ENCODE measurements at places on chromosomes 6 and 20. TPM values are rescaled to one million over a fixed set of nuclear protein-coding genes. Genes with fewer than 3 reads are reported as not detected.

HLA-F gene
- total RNA-seq: 76.2 TPM

LKAAEAR1 gene
- 0.51 TPM for total RNA-seq

- H3K27me3 ChIP-seq: no peaks in the 10 kb centered on the region
- H3K36me3 ChIP-seq: no peaks in the 10 kb centered on the region
- no peak for DNase-seq
- no peak overlapping the region for H3K4me3 ChIP-seq
- H3K27ac ChIP-seq: no peak overlapping the region
Measured at GRCh38 chr6:47521961-47522360, 44.4 kb downstream of the CD2AP start.

- no peak overlapping the region for H3K27ac ChIP-seq
- DNase-seq: no peak
- no peaks in the 10 kb centered on the region for H3K27me3 ChIP-seq
- H3K4me3 ChIP-seq: no peak overlapping the region
- peaks cover 38% of the 10 kb centered on the region for H3K4me1 ChIP-seq
Measured at GRCh38 chr6:21998582-21998981, 298.3 kb downstream of the PRL start.

- no peak overlapping the region for H3K4me3 ChIP-seq
- no peaks in the 10 kb centered on the region for H3K27me3 ChIP-seq
- peaks cover 9% of the 10 kb centered on the region for H3K4me1 ChIP-seq
- peak; percentile 25 for DNase-seq
- H3K36me3 ChIP-seq: no peaks in the 10 kb centered on the region
Measured at GRCh38 chr6:138555421-138555988, 56.2 kb upstream of the NHSL1 start.

SLC13A3 gene
- total RNA-seq: 2.1 TPM

DNA sequence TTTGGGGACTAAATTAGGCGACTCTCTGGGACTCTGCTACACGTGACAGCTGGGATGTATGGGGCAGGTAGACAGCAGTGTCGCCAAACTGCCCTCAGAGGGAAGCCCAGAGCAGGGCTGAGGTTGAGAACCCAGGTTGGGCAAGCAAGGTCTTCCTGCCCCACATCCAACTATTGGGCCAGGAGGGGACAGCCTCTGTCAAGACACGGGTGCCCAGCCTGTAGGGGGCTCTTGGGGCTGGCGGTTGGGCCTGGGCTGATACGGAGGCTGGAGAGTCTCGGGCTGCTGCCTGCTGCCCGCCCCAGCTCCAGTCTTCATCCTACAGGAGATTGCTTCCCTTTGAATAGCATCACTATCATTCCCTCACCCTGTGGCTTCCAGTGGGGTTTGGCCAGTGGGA is 33.3 kb downstream of the CPNE5 start:
- no peak overlapping the region for H3K27ac ChIP-seq
- H3K4me1 ChIP-seq: no peaks in the 10 kb centered on the region
- H3K36me3 ChIP-seq: no peaks in the 10 kb centered on the region
- no peak overlapping the region for H3K4me3 ChIP-seq

- H3K27me3 ChIP-seq: no peaks in the 10 kb centered on the region
- H3K4me3 ChIP-seq: no peak overlapping the region
- DNase-seq: no peak
- H3K4me1 ChIP-seq: no peaks in the 10 kb centered on the region
Measured at GRCh38 chr20:14716351-14716801, 379.0 kb upstream of the FLRT3 start.

- H3K27ac ChIP-seq: no peak overlapping the region
- H3K27me3 ChIP-seq: no peaks in the 10 kb centered on the region
- no peaks in the 10 kb centered on the region for H3K36me3 ChIP-seq
Measured at GRCh38 chr20:23167431-23167830, 81.3 kb upstream of the CD93 start.

GRIK2 gene
- total RNA-seq: 5.1 TPM

DNA sequence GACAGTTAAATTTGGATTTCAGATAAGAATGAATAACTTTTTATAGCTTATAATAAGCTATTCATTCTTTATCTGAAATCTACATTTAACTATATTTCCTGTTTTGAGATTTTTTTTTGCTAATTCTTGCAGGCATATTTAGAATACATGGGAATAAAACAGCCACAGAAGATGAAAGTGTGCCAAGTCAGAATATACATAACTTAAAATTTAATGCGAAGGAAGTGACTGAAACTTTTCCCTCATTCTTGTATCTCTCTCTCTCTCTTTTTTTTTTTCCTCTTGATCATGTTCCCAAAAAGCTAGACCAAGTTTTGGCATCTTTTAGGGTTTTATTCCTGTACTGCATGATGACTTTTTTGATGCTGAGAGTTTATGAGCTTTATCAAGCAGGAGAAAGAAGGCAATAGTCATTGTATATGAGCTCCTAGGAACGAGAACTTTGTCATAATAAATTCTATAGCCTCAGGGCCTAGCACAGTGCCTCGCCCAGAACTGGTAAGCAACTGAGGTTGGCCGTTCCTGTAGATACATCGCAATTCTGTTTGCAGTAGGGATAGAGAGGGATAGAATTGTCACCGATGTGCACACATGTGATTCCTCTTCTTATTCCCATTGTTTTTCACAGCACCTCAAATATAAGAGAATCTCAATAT is 205.2 kb downstream of the MYLK4 start:
- H3K27ac ChIP-seq: no peak overlapping the region
- no peak overlapping the region for H3K4me3 ChIP-seq
- peaks cover 5% of the 10 kb centered on the region for H3K4me1 ChIP-seq
- H3K36me3 ChIP-seq: no peaks in the 10 kb centered on the region
- peak; percentile 60 for DNase-seq

GRCh38 chr6:40398810-40399477 is 188.2 kb downstream of the LRFN2 start:
- no peaks in the 10 kb centered on the region for H3K36me3 ChIP-seq
- no peaks in the 10 kb centered on the region for H3K4me1 ChIP-seq
- no peak for DNase-seq
- H3K27ac ChIP-seq: no peak overlapping the region
- no peak overlapping the region for H3K4me3 ChIP-seq
- H3K27me3 ChIP-seq: no peaks in the 10 kb centered on the region

DNA sequence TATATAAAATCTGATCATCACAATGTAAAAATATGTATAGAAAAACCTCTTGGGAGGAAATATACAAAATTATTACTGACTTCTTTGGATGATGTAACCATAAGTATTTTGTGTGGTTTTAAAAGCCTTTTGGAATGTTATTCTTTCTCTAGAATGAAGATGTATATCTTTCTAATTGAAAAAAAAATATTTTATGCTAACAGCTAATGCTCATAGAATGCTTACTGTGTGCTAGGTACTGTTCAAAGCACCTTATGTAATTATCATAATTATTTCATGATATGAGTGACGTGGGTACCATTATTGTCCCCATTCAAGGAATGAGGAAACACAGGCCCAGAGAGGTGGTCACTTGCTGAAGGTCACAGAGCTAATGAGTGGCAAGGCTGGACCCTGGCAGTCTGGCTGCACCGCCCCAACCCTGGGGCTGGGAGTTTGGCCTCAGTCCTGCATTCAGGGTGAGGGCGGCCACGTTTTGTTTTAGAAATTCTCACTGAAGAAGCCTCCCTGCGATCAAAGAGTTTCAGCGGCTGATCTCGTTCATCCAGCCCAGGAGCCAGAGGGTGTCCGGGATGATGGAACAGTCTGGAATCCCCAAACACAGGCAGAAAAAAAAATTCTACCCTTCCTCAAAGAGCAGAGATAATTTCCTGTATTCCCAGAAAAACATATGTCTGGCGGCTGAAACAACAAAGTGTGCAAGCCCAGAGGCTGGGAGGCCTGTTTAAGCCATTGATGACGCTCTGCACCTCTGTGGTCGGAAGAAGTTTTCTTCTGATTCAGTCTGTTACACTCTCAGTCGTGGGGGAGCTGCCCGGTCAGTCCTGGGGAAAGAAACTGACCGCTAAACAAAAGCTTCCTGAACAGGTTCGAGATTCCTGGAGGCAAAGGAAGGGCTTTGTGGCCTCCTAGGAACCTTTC is 37.3 kb downstream of the TFEB start:
- H3K27ac ChIP-seq: peak overlapping the region; percentile 60
- H3K4me1 ChIP-seq: peaks cover 5% of the 10 kb centered on the region
- no peak overlapping the region for H3K4me3 ChIP-seq
- no peaks in the 10 kb centered on the region for H3K27me3 ChIP-seq

DNA sequence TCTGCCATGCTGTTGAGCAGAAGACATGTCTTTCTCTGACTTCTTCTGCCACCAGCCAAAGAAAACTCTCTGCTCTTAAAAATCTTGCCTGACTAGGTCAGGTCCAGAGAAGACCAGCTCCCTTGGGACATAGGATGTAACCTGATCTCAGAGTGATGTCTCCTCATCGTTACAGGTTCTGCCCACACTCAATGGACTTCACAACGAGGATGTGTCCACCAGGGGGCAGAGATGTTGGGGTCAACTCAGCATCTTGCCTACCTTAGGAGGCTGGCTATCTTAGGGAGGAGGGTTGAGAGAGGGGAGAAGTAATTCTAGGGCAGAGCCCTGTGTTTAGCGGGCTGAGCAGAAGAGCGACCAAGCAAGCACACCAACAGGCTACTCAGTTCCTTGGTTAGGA is 207.6 kb upstream of the CDH4 start:
- no peak for DNase-seq
- no peak overlapping the region for H3K4me3 ChIP-seq
- no peaks in the 10 kb centered on the region for H3K4me1 ChIP-seq
- no peak overlapping the region for H3K27ac ChIP-seq

NR2E1 gene
- total RNA-seq: not detected

DNA sequence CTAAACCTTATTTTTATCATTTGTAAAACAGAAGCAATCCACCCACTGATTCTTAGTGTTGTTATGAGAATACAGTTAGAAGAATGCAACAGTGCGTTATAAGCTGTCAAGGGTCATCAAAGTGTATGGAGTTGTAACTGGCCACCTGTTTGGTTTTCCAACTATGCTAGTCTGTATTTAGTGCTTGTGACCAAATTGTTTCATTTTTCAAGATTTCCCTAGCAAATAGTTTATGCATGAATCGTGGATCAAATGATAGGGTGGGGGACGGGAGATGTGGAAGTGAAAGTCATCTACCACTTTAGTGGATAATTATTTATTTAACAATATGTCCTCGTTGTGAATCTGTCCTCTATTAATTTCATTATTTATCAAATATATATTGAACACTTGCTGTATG is 175.4 kb upstream of the HDDC2 start:
- no peaks in the 10 kb centered on the region for H3K36me3 ChIP-seq
- no peaks in the 10 kb centered on the region for H3K4me1 ChIP-seq
- H3K4me3 ChIP-seq: no peak overlapping the region
- no peak overlapping the region for H3K27ac ChIP-seq
- H3K27me3 ChIP-seq: no peaks in the 10 kb centered on the region
- no peak for DNase-seq

TRERF1 gene
- total RNA-seq: 4.8 TPM

GRCh38 chr6:89944826-89945407 is 50.6 kb downstream of the GJA10 start:
- no peak for DNase-seq
- H3K4me3 ChIP-seq: no peak overlapping the region

DNA sequence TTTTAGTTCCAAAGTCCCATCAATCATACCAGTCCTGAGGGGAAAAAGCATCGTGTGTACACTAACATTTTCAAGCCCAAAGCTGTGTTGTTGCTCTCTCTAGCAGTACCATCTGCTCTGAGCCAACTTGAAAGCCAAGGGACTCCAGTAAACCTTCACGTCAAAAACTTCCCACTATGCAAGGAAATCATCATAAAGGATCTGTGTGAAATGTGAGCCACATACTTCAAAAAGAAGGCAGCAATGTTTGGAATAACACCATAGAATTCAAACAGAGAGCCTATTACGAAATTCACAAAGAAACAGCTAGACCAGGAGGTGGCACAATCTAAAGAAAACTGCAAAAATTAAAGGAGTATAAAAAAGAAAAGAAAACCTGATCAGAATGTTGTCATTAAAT is 399.8 kb upstream of the EPHA7 start:
- no peaks in the 10 kb centered on the region for H3K27me3 ChIP-seq
- H3K27ac ChIP-seq: no peak overlapping the region
- H3K36me3 ChIP-seq: no peaks in the 10 kb centered on the region
- H3K4me1 ChIP-seq: no peaks in the 10 kb centered on the region
- no peak overlapping the region for H3K4me3 ChIP-seq

GRCh38 chr6:119493980-119494379 is 144.4 kb upstream of the MAN1A1 start:
- H3K27me3 ChIP-seq: no peaks in the 10 kb centered on the region
- no peaks in the 10 kb centered on the region for H3K36me3 ChIP-seq
- no peaks in the 10 kb centered on the region for H3K4me1 ChIP-seq
- no peak overlapping the region for H3K4me3 ChIP-seq

PDE10A gene
- total RNA-seq: 6.2 TPM

DNA sequence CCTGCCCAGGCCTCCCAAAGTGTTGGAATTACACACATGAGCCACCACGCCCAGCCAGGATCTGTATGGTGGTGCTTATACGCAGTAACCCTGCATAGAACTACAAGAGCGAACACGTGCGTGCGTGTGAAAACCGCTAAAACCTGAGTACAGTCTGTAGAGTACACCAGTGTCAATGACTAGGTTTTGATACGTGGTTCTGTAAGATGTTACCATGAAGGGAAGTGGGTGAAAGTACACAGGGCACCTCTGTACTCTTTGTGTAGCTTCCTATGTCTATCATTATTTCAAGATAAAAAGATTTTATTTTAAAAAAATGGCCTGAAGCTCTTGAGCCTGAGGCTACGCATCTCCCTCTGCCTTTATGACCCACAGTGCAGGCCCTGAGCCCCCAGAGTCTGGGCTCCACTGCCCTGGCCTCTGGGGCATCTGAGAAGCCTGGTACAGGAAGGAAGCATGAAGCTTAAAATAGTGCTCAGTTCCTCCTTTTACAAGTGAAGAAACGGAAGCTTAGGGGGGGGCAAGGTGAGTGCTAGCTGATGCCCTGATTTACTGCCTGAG is 21.6 kb downstream of the LY86 start:
- H3K27ac ChIP-seq: no peak overlapping the region
- no peak for DNase-seq
- H3K36me3 ChIP-seq: no peaks in the 10 kb centered on the region
- H3K4me3 ChIP-seq: no peak overlapping the region
- no peaks in the 10 kb centered on the region for H3K27me3 ChIP-seq

PPIL6 gene
- total RNA-seq: 18.1 TPM

DNA sequence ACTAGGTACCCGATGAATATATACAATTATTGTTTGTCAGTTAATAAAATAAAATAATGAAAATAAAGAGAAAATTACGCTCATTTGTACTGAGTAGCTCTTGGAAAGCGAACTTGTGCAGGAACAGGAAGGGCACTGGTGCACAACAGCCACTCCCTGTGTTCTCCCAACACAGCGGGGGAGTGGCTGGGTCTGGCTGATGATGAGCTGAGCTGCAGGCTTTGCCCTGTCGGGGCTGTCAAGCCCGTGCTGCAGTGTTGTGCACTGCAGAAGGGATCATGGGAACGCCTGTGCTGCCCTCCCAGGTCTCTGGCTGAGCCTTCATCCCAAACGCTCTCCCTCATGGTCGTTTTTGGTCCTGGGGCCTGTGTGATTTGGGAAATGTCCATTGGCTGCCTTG is 131.7 kb upstream of the MAP3K4 start:
- H3K4me1 ChIP-seq: no peaks in the 10 kb centered on the region
- no peak for DNase-seq
- no peaks in the 10 kb centered on the region for H3K36me3 ChIP-seq
- no peak overlapping the region for H3K4me3 ChIP-seq
- H3K27ac ChIP-seq: no peak overlapping the region
